ENCODE measurements at places on chromosomes 2 and 18. TPM values are rescaled to one million over a fixed set of nuclear protein-coding genes. Genes with fewer than 3 reads are reported as not detected.

GRCh38 chr2:13401312-13401711 lies 684.6 kb downstream of the TRIB2 start:
- no peak for DNase-seq

DNA sequence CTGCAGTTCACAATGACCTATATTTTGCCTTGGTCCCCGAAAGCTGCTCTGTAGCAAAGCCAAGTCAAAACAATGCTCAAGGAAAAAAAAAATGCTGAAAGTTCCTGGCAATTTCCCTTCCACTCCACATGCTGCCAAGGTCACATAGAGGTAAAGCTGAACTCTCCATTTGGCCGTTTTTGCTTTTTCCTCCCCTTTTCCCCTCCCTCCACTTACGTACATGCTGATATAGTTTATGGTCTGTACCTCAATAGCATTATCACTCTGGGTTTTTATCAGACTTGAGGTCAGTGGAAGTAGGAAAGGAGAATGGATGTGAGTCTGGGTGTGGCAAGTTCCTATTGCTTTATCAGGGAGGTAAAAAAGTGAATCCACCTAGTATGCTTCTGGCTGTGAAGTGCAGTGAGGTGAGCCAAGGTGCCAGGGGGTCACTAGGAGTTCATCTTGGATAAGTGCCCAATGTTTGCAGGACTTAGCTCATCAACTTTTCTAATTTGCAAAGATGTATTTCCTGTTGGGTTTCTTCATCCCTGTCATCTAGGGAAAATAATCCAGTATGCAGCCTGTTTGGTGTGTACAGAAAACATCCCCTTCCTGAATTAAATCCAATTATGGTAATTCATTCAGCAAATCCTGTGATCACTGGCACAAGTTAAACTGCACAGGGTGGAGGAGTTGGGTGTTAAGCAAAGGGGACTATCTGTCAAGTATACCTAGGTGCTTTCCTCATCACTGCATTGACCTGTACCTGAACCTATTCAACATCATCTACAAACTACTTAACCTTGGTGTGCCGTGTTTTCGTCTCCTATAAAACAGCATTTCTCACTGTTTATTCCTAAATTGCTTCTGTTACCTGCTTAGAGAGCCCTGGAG lies 124.3 kb upstream of the CYP26B1 start:
- DNase-seq: peak; percentile 8

DNA sequence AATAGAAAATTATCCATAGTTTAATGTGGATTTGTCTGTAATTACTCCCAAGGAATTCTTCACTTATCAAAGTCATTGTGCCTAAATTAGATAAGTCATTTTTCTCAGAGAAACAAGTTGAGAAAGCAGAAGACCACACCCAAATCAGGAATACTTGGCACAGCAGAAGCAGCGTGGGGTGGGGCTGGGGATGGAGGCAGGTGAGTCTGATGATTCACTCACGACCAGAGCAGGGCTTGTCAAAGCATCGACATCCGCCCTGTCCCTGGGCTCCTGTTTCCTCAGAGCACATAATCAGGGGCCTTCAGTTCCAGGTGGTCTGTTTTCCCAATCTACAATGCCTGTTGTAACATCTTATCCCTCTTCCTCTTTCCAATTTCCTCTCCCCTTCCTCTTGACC lies 31.5 kb upstream of the COLEC12 start:
- no peak for DNase-seq

- DNase-seq: no peak
Measured at GRCh38 chr18:55672574-55673361, 84.8 kb upstream of the TCF4 start.

DNA sequence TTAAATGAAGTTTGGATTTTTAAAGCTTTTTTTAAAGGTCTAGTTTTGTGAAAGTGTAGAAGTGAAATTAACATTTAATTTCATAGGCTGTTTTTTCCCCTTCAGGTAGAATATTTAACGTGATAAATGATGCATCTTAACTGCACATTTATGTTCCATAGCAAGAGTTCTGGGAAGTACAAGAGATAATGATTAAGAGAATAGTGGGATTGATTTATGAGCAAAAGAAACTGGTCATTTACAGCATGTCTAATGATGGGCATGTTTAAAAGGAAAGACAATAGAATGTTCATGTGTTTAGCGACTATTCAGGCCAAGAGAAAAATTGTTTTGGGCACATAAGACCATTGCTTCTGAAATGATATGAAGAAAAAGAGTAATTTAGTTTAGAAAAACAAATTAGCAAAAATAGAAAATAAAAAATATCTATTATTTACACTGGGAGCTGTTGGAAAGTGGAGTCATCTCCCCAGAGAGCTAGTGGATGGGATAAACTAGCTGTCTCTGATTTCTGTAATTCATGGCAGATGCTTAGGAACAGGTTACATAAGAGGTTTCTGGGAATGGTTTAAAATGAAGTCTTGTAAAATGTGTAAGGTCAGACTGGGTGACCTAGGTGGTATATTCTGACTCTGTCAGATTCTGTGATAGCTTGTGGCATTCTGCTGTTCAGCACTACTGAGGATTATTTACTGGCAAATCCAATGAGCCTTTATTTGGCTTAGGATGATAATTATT lies 60.7 kb downstream of the WDR7 start:
- no peak for DNase-seq

DNA sequence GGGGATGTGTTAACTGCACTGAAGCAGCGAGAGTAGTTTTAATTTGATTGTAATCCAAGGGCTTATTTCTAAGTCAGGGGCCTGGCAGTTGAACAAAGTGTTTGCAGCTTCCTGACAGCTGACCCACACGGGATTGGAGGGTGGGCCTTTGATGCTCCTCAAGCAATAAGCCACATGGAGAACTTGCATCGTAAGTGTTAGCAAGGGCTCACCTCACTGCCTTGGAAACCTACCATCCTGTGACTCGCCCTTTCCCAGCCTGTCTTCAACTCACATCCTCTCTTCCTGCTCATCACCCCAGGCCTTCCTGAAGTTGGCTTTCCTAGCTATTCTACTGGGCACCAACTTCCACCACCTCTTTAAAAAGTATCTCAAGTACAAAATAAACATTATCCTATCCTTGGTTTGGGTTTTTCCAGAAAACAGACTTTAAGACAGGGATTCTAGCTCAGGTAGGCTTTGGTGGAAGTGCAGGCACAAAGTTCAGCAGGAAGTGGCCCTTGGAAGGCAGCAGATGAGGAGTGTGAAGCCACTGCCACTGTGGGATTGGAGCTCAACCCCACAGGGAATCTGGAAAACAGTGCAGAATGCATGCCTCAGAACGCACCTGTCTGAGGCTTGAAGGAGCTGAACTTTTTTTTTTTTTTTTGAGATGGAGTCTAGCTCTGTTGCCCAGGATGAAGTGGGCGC lies 31.6 kb downstream of the B3GNT2 start:
- DNase-seq: no peak

DNA sequence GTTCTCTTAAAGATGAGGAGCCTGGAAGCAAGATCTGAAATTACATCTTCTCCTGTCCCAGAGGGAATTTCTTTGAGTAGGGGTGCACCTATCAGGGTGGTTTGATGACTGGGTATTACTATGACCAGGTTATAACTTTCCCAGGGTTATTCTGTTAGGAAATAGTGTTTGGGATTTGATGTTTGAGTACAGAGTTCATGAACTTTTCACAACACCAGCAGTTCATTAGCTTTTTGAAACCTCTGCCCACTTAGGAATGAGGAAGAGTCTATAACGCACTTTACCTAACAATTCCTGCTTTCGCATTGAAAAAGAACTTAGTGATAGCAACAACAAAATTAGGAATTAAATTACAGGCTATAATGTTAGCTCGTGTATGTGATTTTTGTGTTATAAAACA lies 58.6 kb downstream of the ALMS1 start:
- DNase-seq: no peak

DNA sequence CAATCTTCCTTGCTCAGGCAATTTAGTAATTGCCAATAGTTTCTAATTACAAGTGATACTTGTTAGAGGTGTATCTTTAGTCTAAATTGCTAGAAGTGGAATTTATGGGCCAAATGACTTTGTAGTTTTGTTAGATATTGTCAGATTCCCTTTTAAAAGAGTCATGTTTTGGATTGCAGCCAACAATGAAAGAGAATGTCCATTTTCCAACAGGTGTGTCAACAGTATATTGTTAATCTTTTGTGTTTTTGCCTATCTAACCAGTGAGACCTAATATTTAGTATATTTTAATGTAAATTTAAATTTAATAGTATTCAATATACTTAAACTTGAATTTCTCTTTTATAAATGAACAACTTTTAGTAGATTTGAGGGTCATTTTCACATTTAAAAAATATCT lies 259.4 kb upstream of the ETAA1 start:
- peak; percentile 3 for DNase-seq

- peak; percentile 30 for DNase-seq
Measured at GRCh38 chr2:149601141-149601796, 13.7 kb upstream of the MMADHC start.

GRCh38 chr2:86624267-86624547 lies 542 bp upstream of the RNF103 start:
- DNase-seq: no peak

DNA sequence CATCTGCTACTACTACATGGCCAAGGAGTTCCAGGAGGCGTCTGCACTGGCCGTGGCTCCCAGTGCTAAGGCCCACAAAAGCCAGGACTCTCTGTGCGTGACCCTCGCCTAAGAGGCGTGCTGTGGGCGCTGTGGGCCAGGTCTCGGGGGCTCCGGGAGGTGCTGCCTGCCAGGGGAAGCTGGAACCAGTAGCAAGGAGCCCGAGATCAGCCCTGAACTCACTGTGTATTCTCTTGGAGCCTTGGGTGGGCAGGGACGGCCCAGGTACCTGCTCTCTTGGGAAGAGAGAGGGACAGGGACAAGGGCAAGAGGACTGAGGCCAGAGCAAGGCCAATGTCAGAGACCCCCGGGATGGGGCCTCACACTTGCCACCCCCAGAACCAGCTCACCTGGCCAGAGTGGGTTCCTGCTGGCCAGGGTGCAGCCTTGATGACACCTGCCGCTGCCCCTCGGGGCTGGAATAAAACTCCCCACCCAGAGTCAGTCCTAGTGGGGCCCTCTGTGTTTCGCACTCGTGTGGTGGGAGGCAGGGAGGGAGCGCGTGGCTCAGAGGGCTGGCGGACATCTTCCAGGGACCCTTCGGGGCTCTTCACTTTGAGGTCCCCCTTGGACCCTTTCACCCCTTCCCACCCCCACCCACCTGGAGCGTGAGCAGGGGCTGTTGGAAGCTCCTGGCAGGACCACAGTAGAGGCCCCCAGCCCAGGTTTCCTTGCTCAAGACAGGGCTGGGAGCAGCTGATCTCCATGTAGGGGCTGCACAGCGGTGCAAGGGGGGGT lies 5.7 kb downstream of the GPR35 start:
- no peak for DNase-seq

GRCh38 chr2:166126007-166126639 lies 1.7 kb downstream of the SCN1A start:
- peak; percentile 48 for DNase-seq

UGT1A5 gene
- total RNA-seq: 0.99 TPM

PLCL1 gene
- 0.33 TPM for total RNA-seq

SLC9A4 gene
- total RNA-seq: not detected

CENPA gene
- 11.6 TPM for total RNA-seq

EGR4 gene
- total RNA-seq: 0.12 TPM

All from mammary epithelial cell (primary cell).